T-helper 17 cell (primary cell): ENCODE measurements at places on chromosomes 4 and X.

DNA sequence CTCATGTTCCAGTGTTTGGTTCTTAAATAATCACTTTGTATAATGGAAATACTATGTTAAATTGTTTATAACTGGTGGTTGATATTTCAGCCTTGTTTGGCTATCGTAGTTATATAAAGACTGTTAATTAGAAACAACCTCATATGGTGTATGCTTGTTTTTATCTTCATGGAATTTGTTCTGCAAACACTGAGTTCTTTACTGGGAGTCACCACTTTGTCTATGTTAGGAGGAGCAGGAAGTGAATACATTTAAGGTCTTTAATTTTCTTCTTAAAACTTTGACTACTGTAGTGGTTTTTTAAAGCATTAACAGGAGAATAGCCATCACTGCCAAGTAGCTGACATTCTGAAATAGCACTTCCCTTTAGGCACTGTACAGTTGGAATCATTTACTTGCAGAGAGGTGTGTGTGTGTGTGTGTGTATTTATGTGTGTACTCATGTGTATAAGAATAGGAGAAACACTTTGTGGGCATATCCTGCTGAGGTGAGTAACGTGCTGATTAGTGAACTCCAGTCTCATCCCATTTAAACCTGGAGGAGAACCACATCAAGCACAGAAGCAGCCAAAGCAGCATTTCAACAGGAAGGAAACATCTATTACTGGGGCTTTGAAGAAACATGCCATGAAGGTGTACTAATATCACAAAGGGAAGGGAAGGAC lies 37.8 kb downstream of the TET2 start:
- DNase-seq: no peak

DNA sequence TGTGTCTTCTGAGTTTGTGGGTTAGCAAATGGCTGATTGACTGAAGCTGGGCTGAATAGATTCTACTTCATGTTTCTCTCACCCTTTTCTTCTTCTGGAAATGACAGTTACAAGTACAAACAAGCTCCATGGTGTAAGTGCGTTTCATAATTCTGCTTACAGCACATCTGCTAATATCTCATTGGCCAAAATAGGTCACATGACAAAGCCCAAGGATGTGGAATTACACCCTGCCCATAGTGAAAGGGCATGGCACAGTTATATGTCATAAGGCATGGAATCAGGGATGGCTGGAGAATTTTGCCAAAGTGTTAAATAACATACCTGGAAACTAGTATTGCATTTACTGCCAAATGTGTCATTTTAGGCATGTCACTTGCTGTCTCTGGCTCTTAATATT lies 327.2 kb downstream of the NKX6-1 start:
- DNase-seq: no peak

GRCh38 chr4:41215155-41215554 lies 813 bp upstream of the APBB2 start:
- no peak for DNase-seq

DNA sequence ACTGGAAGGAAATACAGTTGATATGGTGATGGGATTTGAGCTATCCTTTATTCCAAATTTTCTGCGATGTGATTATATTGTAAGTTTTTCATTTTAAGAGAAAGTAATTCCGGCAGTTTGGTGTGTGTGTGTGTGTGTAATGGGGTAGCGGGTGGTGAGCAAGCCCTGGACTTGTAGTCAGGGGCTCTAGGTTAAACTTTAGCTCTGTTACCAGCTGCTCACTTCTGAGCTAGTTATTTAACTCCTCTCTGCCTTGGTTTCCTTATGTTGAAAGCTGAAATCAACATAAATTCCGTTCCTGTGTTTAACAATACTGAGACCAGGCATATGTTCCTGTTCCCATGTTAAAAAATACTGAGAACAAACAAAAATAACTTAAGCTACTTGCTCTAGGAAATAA lies 174.1 kb upstream of the CASK start:
- DNase-seq: no peak

DNA sequence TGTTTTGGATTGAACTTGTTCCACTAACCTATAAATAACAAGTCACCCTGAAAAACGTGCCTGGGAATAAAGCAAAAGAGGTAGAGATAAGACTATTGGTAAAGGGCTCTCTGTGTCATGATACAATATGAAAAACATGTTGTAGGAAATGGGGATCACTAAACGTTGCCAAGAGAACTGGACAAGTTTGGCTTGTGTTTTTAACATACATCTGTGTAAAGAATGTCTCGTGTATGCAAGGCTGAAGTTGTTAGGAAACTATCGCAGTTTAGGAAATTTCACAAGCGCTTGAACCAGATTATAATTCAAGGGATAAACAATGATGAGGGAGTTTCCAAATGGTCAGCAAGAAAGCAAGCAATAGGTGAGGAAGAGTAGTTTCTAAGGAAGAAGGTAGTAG lies 655.8 kb downstream of the PCDH7 start:
- DNase-seq: no peak

- DNase-seq: no peak
Observed at GRCh38 chrX:139113708-139114107, 402.2 kb upstream of the FGF13 start.

- DNase-seq: no peak
Observed at GRCh38 chr4:1639299-1639868, 44.7 kb downstream of the FAM53A start.

- no peak for DNase-seq
Observed at GRCh38 chr4:162456106-162456505, 292.3 kb upstream of the FSTL5 start.

- DNase-seq: no peak
Observed at GRCh38 chrX:30241724-30242415, at the start of gene MAGEB4. TSS of gene MAGEB4 (plus strand) at chrX:30242000. CDS start at chrX:30242136, 136 bp downstream.

DNA sequence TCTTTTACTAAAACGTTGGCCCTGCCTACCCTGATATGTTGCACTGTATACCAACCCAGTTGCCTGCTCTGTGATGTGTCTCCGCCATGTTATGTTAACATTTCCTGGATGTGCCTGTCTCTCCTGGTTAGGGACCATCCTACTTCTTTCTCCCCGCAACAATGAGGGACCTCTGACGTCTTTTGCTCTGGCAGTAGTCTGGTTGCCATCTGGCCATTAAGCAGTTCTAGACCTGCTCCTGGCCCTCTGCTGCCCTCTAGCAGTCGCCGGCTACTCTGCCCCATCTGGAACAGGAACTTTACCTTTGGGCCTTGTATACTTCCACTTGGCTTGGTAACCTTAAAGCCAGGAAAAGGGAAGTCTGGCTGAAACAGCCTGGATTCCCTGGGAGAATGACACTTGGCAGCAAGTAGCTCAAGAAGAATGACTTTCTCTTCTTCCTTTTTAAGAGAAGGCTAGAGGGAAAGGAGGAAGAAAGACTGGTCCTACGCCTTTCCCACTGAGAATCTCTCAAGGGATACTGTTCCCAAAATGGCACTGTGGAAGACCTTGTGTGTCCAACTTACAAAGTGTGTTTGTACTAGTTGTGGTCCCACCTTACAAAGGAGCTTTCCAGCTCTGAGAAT lies 63.5 kb downstream of the GPC3 start:
- DNase-seq: no peak

GRCh38 chrX:122943918-122944317 lies 240.2 kb upstream of the GRIA3 start:
- no peak for DNase-seq

GRCh38 chrX:18894156-18894555 lies 89.8 kb downstream of the PHKA2 start:
- no peak for DNase-seq

GRCh38 chr4:137370206-137370633 lies 162.1 kb downstream of the PCDH18 start:
- no peak for DNase-seq

GRCh38 chr4:93373893-93374860 lies 454.4 kb upstream of the ATOH1 start:
- DNase-seq: no peak

DNA sequence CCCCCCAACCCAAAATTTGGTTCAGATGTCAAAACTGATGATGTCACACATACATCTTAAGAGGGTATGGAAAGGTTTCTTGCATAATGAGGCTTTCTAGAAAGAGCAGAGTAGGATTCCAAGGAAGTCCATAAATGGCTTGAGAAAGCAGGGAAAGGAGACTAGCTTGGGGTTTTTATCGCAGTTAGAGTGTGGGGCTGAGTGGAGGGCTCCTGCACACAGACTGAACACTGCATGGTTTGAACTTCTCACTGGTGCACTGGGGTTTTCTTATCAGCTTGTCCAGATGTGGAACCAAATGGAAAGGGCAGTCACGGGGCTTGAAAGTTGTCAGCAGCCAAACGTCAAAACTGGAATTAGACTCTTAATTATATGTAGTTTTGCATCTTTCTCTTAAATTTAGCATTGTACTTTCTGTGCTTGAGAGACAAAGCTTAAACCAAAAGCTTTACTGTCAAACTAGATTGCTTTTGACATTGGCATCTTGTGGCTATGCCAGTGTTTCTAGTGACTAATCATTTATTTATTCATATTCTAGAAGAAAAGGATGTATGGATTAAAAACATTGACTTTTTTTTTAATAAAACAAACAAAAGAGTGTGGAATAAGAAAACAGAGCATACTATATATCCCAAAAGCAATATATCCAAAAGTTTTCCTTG lies 78.3 kb upstream of the STIM2 start:
- DNase-seq: no peak

DNA sequence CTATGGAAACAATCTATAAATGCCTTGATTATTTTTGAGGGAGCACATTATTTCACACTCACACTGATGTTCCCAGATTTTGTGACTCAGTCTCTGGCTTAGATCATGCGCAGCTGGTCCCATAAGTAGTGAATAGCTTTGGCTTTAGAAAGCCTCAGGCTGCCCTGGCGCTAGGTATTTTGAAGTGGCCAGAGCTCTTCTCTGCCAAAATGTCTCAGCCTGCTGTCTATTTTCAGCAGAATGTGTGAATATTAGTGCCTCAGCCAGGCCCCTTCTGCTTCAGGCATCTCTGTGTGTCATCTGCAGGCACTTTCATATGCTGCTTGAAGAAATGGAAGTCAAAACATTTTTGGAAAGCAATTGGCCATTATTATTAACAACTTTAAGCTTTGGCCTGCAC lies 931.0 kb upstream of the INTU start:
- DNase-seq: no peak

DNA sequence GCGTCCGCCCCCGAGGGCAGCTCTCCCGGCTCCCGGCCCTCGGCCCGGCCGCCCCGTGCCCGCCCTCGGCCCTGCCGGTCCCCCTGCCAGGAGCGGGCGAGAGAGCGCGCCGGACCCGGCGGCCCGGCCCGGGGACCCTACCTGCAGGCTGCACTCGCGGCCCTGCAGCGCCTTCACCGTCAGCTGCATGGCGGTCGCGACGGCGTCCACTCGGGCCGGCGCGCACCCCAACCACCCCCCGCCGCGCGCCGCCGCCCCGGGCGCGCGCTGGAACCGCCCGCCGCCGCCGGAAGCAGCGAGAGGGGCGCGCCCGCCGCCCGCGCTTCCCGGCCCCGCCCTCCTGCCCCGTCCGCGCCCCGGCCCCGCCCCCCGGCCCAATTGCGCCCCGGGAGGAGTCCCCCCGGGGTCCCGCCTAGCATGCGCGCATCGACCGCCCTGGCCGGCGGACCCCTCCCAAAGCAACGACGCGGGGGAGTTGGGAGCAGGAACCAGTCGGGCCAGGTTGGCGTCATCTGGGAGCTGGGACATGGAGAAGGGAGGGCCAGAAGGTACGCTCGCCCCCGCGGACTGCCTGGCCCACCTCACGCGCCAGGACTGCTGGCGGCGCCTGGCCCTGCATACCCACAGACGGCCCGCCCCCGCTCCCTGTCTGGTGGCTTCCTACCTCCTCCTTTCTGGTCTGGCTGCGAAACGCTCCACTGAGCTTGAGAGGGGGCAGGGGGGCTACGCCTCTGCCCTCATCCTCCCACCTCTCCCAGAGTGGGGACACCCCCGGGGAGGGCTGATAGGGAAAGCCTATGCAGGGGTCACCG lies at the start of gene UBL4A:
Gene UBL4A, minus strand, starts transcription at position 220 of the 812 bp plus-strand sequence. Its CDS starts 31 bp downstream, at position 189.
- peak; percentile 52 for DNase-seq

GRCh38 chr4:187921946-187922623 lies 73.5 kb upstream of the ZFP42 start:
- DNase-seq: no peak

DNA sequence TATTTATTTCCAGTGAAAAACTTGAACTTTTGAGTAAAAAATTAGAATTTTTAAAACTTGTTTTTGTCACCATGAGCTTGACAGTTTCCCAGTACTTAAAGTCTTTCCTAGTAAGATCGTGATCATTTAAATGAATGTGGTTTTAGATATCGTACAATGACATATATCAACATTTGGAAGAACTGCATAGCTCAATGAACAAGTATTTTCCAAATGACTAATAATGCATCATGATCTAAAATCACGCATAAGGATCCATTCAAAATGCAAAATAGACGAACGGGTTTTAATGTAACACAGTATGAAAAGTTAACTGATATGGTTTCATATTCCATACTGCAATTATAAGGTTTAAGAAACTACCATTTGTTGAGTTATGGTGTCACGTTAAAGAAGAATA lies 4.1 kb upstream of the NDNF start:
- no peak for DNase-seq

DNA sequence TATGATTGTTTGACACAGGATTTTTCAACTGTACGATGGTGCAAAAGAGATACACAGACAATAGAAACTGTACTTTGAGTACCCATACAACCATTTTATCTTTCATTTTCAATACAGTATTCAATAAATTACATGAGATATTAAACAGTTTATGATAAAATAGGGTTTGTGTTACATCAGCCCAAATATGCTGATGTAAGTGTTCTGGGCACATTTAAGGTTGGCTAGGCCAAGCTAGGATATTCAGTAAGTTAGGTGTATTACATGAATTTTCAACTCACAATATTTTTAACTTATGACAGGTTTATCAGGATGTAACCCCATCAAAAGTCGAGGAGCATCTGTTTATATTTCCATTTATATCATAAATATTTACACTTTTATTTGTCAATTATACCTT lies 42.9 kb upstream of the PLS3 start:
- no peak for DNase-seq

GRCh38 chrX:106912864-106913263 lies 7.3 kb upstream of the CLDN2 start:
- DNase-seq: no peak

GRCh38 chr4:124183926-124184325 lies 528.6 kb downstream of the ANKRD50 start:
- no peak for DNase-seq

DNA sequence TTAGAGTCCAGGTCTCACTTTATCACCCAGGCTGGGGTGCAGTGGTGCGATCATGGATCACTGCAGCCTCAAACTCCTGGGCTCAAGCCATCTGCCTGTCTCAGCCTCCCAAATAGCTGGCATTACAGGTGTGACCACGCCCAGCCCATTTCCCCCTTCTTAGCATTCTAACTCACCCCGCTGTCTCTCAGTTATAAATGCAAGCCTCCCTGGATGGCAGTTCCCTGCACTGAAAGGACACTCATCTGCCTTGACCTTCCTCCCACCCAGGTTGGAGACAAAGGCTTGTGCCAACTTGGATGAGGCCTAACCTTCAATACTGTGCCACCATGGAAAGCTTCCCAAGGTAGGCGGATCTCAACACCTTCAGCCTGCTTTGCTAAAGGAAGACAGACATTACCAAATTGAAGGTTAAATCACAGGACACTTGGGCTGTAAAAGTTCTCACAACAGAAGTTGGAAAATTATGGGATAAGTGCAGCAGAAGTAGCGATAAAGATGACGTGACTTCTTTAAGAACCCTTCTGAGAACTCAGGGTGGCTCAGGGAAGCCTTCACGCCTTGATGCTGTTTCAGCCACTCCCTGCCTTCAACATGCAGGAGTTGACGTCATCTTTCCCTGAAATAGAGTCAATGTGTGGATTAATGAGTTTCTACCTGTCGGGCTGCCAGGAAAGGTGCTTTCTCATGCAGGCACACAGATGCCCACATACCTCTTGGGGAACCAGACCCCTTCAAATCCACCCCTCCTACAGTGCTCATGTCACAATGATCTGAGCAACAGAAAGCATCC lies 10.6 kb upstream of the GPM6B start:
- no peak for DNase-seq

- DNase-seq: no peak
Observed at GRCh38 chr4:113945906-113946305, 33.5 kb downstream of the ARSJ start.
